ENCODE measurements at places on chromosomes 6 and 20. TPM values are rescaled to one million over a fixed set of nuclear protein-coding genes. Genes with fewer than 3 reads are reported as not detected.

GRCh38 chr20:58330249-58330648 is 20.7 kb downstream of the RAB22A start:
- H3K4me3 ChIP-seq = no peak overlapping the region
- H3K36me3 ChIP-seq = no peaks in the 10 kb centered on the region
- no peak overlapping the region for H3K27ac ChIP-seq
- peaks cover 10% of the 10 kb centered on the region for H3K4me1 ChIP-seq
- DNase-seq = no peak

GRCh38 chr20:9422321-9423057 is 91.9 kb upstream of the LAMP5 start:
- no peak overlapping the region for H3K4me3 ChIP-seq
- no peak for DNase-seq
- H3K27ac ChIP-seq = no peak overlapping the region
- peaks cover 14% of the 10 kb centered on the region for H3K36me3 ChIP-seq

The ANKRD6 gene
- total RNA-seq = 20.2 TPM

The SAMD3 gene
- total RNA-seq = 5.2 TPM

- DNase-seq = no peak
- H3K36me3 ChIP-seq = no peaks in the 10 kb centered on the region
- H3K27ac ChIP-seq = no peak overlapping the region
- H3K4me1 ChIP-seq = no peaks in the 10 kb centered on the region
Measured at GRCh38 chr6:44969446-44970185, 358.5 kb upstream of the RUNX2 start.

GRCh38 chr6:129635396-129636130 is 74.4 kb downstream of the ARHGAP18 start:
- no peaks in the 10 kb centered on the region for H3K4me1 ChIP-seq
- no peak for DNase-seq
- no peaks in the 10 kb centered on the region for H3K27me3 ChIP-seq
- H3K36me3 ChIP-seq = peaks cover 36% of the 10 kb centered on the region

The CST2 gene
- total RNA-seq = not detected

The C6orf132 gene
- total RNA-seq = 11.5 TPM

The TFAP2B gene
- total RNA-seq = not detected

GRCh38 chr6:153104220-153104619 is 26.9 kb downstream of the RGS17 start:
- H3K27ac ChIP-seq = no peak overlapping the region
- H3K36me3 ChIP-seq = no peaks in the 10 kb centered on the region
- DNase-seq = no peak

The ACSS1 gene
- 37.2 TPM for total RNA-seq

GRCh38 chr20:10674684-10675449 is 1.1 kb upstream of the JAG1 start:
- H3K36me3 ChIP-seq = no peaks in the 10 kb centered on the region
- H3K4me3 ChIP-seq = peak overlapping the region; percentile 91
- peak; percentile 93 for DNase-seq
- H3K4me1 ChIP-seq = peaks cover 9% of the 10 kb centered on the region
- H3K27me3 ChIP-seq = no peaks in the 10 kb centered on the region

The TP53TG5 gene
- total RNA-seq = not detected

- peaks cover 5% of the 10 kb centered on the region for H3K4me1 ChIP-seq
- H3K27ac ChIP-seq = no peak within 1 kb of the TSS
- DNase-seq = peak; percentile 82
- H3K36me3 ChIP-seq = no peaks in the 10 kb centered on the region
Measured at GRCh38 chr20:17226410-17227218, at the start of gene PCSK2. Gene PCSK2 (plus strand): TSS chr20:17227040. CDS start chr20:17227306, 266 bp downstream.

The TMEM217 gene
- total RNA-seq = 1.8 TPM

DNA sequence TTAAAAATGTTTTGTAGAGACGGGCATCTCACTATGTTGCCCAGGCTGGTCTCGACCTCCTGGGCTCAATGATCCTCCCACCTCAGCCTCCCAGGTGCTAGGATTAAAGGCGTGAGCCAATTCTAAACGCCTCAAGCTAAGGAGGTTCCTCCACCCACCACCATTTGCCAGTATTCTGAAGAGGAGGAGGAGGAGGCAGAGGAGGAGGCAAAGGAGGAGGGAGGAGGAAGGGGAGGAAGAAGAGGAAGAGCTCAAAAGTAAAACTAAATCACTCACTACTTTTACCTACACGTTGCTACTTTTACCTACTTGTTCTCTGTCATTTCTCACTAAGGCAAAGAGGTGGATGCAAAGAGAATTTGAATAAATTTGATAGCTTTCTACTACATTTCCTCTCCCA is 63.6 kb upstream of the ARID1B start:
- DNase-seq = no peak
- H3K4me1 ChIP-seq = no peaks in the 10 kb centered on the region
- no peaks in the 10 kb centered on the region for H3K36me3 ChIP-seq
- no peak overlapping the region for H3K27ac ChIP-seq
- no peaks in the 10 kb centered on the region for H3K27me3 ChIP-seq
- H3K4me3 ChIP-seq = no peak overlapping the region

The SRMS gene
- not detected for total RNA-seq

- DNase-seq = no peak
- no peak overlapping the region for H3K27ac ChIP-seq
- H3K36me3 ChIP-seq = no peaks in the 10 kb centered on the region
Measured at GRCh38 chr20:14865169-14865568, 527.8 kb upstream of the FLRT3 start.

- H3K4me1 ChIP-seq = peaks cover 18% of the 10 kb centered on the region
- no peak for DNase-seq
- H3K4me3 ChIP-seq = no peak overlapping the region
- no peak overlapping the region for H3K27ac ChIP-seq
- no peaks in the 10 kb centered on the region for H3K27me3 ChIP-seq
- no peaks in the 10 kb centered on the region for H3K36me3 ChIP-seq
Measured at GRCh38 chr20:35329435-35330139, 37.4 kb upstream of the FAM83C start.

GRCh38 chr20:63087236-63087871 is 80.6 kb upstream of the BHLHE23 start:
- H3K27ac ChIP-seq = no peak overlapping the region
- DNase-seq = peak; percentile 40
- H3K27me3 ChIP-seq = peaks cover 32% of the 10 kb centered on the region
- no peaks in the 10 kb centered on the region for H3K4me1 ChIP-seq
- H3K36me3 ChIP-seq = no peaks in the 10 kb centered on the region

DNA sequence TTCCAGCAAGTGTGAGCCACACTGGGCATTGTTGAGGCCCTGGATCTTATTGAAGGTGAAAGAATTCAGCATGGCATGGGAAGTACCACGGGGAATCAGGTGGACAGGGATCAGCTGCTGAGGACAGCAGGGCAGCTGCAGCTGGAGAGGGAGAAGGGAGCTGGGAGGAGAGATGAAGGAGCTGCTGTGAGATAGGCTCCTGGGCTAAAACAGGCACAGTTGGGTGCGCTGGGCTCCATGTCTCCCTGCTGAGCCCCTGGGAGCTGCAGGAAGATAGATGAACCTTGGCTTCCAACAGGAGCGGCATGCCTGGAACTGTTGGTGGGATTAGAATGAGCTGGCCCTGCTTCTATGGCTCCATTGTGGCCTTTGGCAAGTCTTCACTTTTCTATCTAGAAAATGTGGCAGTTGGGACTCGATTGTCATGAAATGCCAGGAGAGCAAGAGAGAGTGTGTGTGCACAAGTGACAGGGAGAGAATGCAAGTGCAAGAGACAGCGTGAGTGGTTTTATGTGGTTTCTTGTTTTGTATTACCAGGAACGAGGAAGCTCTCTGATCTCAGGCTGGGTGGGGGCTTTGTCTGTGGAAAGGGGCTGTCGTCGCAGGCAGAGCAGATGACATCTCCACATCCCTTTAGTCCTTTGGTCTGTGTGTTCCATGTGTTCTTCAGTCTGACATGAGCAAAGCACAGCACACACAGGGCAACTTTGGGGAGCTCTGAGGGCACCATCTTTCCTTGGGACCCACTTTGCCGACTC is 20.4 kb downstream of the SNPH start:
- no peaks in the 10 kb centered on the region for H3K27me3 ChIP-seq
- peaks cover 5% of the 10 kb centered on the region for H3K4me1 ChIP-seq
- H3K4me3 ChIP-seq = no peak overlapping the region
- no peak for DNase-seq

The KHDC1 gene
- total RNA-seq = 1.9 TPM

GRCh38 chr20:2814076-2814475 is 711 bp upstream of the C20orf141 start:
- DNase-seq = no peak
- peaks cover 18% of the 10 kb centered on the region for H3K27me3 ChIP-seq
- no peaks in the 10 kb centered on the region for H3K36me3 ChIP-seq

The NELFE gene
- 43.9 TPM for total RNA-seq

DNA sequence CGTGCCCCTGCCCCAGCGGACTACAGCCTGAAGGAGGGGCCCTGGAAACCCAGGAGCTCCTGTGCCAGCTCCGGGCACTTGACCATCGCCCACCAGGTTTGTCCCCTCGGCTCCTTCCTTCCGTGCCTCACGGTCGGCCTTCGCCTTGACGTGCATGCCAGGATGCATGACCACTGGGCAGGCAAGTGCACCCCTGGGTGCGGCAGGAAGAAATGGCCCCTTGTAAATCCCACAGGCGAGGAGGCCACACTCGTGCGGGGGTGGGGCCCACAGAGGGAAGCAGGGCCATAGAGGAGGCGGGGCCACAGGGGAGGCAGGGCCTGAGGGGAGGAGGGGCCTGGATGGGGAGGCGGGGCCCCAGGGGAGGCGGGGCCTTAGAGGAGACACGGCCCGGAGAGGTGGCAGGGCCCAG is 81.7 kb downstream of the YTHDF1 start:
- H3K27me3 ChIP-seq = peaks cover 31% of the 10 kb centered on the region
- peak; percentile 56 for DNase-seq
- no peaks in the 10 kb centered on the region for H3K36me3 ChIP-seq
- H3K4me1 ChIP-seq = no peaks in the 10 kb centered on the region
- H3K4me3 ChIP-seq = no peak overlapping the region
- no peak overlapping the region for H3K27ac ChIP-seq

GRCh38 chr6:111759836-111760785 is 113.1 kb downstream of the FYN start:
- no peak for DNase-seq
- H3K4me1 ChIP-seq = peaks cover 45% of the 10 kb centered on the region
- H3K4me3 ChIP-seq = peak overlapping the region; percentile 30
- H3K27me3 ChIP-seq = no peaks in the 10 kb centered on the region
- peak overlapping the region; percentile 65 for H3K27ac ChIP-seq
- no peaks in the 10 kb centered on the region for H3K36me3 ChIP-seq

The CST7 gene
- 9.6 TPM for total RNA-seq

- no peak overlapping the region for H3K4me3 ChIP-seq
- H3K27me3 ChIP-seq = no peaks in the 10 kb centered on the region
- peak overlapping the region; percentile 78 for H3K27ac ChIP-seq
- peaks cover 9% of the 10 kb centered on the region for H3K4me1 ChIP-seq
- no peak for DNase-seq
Measured at GRCh38 chr20:1199212-1199873, 3.9 kb upstream of the C20orf202 start.

DNA sequence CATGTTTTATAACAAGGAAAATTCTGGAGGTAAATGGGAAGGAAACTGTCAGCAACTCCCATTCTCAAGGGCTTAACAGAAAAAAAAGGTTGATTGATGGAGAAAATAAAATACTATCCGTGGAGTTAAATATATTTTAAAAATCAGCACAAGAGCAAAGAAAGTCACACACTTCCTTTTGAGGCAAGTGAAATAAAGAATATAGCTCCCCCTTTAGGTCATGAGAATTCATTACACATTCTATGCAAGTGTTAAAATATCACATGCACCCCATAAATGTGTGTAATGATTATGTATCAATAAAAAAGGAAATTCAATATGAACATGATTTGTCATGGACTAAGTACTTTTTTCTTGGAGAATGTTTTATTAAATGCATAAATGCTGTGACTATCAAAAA is 349.2 kb downstream of the TPBG start:
- no peaks in the 10 kb centered on the region for H3K4me1 ChIP-seq
- no peaks in the 10 kb centered on the region for H3K36me3 ChIP-seq
- H3K4me3 ChIP-seq = no peak overlapping the region
- no peak overlapping the region for H3K27ac ChIP-seq
- no peak for DNase-seq

DNA sequence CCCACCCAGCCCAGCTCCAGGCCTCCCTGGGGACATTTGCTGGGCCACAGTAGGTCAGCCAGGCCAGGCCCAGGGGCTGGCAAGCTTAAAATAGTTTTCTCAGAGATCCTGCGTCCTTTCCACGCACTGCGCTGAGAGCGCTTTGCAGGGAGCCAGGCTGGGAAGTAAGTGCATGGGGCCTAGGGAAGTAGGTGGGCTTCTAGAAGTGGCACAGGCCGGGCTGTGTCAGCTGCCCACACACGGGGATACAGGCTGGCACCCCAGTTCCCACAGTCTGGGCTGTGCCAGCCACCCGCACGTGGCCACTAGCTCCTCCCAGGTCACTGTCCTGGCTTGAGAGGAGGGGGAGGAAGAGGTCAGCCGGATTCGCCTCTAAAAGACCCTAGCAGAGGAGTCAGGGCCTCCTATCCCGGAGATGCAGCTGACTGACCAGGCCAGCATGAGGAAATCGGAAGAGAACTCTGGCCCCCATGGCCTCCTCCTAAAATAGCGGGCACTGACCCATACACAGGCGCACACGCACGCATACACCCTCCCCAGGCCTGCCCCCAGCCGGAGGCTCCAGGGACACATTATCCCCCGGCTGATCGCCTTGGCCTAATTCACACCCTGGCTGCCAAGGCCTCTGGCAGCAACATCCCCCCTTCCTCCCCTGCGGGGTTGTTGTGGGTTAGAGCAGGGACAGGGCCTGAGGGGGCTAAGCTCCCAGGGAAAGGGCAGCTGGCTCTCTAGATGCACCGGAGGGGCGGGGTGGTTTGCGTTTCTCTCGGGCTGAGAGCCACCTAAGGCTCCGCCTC is 5.4 kb downstream of the SLCO4A1 start:
- peaks cover 10% of the 10 kb centered on the region for H3K27me3 ChIP-seq
- H3K4me1 ChIP-seq = peaks cover 24% of the 10 kb centered on the region
- no peaks in the 10 kb centered on the region for H3K36me3 ChIP-seq
- DNase-seq = no peak
- H3K27ac ChIP-seq = no peak overlapping the region

DNA sequence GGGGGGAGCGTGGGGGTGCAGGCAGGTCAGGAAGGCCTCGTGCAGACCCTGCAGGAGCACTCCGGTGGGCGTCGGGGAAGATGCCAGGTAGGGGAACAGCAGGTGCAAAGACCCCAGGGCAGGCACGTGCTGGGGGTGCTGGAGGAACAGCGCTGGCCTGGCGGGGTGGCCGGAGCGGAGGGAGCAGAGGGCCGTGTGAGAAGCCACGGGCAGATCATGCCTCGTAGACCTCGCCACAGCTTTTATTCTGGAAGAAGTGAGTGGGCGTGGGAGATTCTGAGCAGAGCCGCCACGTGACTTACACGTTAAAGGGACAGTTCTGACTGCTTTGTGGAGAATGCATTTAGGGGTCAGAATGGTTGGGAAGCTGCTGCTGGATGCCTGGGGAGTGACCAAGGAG is 9.3 kb downstream of the NTSR1 start:
- DNase-seq = no peak
- no peak overlapping the region for H3K4me3 ChIP-seq
- peaks cover 16% of the 10 kb centered on the region for H3K27me3 ChIP-seq
- no peaks in the 10 kb centered on the region for H3K4me1 ChIP-seq
- no peaks in the 10 kb centered on the region for H3K36me3 ChIP-seq
- H3K27ac ChIP-seq = no peak overlapping the region

The ADISSP gene
- total RNA-seq = 23.3 TPM

The TTPAL gene
- 8.0 TPM for total RNA-seq

Measured in upper lobe of right lung (tissue), 1 donor.